HT1080 (cell line): ENCODE measurements at places on chromosomes 5 and 9.
A peak's percentile ranks its signal among the peaks of the same experiment; 100 is the strongest.

- DNase-seq, result no peak
These were observed 38.0 kb downstream of the HABP4 start for GRCh38 chr9:96487949-96488348.

DNA sequence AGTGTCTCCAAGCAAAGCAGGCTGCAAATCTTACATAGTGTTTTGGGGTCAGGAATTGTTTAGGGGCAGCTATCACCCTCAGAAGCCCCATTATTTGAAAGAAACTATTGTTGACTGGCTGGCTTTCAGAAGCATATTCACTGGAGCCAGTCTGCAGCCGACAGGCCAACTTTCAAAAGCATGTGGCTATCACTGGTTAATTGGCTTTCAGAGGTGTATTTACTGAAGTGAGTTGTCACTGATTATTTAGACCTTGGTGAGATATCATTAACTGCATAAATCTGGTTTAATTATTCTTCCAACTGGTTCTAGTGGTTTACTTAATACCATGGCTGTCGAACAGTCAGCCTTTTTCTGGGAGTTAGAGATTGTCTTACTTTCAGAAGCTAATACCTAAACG, 247.0 kb downstream of the CWC27 start:
- DNase-seq, result no peak

GRCh38 chr5:52262844-52263243, 524.9 kb upstream of the ITGA1 start:
- no peak for DNase-seq

- DNase-seq, result peak; percentile 88
These were observed 250.8 kb upstream of the FBXL7 start for GRCh38 chr5:15249152-15249551.

- no peak for DNase-seq
These were observed 64.7 kb downstream of the GABBR2 start for GRCh38 chr9:98644011-98644410.

DNA sequence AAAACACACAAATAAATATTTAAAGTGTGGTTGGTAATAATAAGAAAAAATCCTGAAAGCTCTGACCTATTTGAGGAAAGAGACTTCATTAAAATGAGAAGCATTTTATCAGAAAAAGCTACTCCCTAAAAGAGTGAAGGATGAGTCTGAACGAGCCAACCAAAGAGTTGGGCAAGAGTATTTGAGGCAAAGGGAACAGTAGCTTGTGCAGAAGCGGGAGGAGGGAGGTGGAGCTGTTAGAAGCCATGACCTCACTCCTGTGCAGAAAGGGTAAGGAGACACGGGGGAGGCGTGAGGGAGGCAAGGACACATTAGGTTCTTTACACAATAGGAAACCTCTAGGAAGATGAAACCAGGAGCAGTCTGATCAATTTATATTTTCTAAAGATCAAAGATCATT, 29.4 kb downstream of the SH3RF2 start:
- DNase-seq, result no peak

DNA sequence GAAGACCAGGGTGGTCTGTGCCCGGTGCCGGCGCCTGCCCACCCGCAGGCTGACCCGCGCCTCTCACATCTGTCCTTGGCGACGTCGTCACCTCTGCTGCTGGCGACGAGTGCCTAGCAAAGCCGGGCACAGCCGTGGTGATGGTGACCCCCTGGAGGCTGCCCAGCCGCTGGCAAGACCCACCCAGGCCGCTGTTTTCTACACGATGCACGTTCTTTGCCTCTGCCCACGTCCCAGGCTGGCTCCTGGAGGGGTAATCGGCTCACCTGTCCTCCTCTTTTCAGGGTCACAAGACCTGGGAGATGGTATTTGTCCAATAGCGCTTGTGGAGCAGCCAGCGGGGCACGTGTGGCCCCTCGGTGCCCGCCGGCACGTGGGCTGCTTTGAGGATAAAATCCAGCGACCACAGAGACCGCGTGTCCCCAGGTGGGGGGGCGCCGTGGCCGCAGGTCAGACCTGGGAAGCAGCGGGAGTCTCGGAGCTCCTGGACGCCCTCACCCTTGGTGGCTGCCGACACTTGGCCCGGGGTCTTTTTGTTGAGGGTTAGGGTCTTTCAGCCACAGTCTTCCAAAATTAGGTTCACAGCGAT, 29.5 kb downstream of the SLC9A3 start:
- DNase-seq, result no peak

DNA sequence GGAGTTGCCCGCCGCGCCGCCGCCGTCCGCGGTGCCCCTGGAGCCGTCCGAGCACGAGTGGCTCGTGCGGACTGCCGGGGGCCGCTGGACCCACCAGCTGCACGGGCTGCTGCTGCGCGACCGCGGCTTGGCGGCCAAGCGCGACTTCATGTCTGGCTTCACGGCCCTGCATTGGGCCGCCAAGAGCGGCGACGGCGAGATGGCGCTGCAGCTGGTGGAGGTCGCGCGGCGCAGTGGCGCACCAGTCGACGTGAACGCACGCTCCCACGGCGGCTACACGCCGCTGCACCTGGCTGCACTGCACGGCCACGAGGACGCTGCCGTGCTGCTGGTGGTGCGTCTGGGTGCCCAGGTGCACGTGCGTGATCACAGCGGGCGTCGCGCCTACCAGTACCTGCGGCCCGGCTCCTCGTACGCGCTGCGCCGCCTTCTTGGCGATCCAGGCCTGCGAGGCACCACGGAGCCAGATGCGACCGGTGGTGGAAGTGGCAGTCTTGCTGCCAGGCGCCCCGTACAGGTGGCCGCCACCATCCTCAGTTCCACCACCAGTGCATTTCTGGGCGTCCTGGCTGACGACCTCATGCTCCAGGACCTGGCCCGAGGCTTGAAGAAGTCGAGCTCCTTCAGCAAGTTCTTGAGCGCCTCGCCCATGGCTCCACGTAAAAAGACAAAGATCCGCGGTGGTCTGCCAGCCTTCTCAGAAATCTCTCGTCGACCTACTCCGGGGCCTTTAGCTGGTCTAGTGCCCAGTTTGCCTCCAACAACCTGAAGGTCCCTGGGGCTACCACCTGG, 1.6 kb downstream of the SOWAHA start:
- DNase-seq, result no peak
